ENCODE measurements at places on chromosomes 7 and 10.

DNA sequence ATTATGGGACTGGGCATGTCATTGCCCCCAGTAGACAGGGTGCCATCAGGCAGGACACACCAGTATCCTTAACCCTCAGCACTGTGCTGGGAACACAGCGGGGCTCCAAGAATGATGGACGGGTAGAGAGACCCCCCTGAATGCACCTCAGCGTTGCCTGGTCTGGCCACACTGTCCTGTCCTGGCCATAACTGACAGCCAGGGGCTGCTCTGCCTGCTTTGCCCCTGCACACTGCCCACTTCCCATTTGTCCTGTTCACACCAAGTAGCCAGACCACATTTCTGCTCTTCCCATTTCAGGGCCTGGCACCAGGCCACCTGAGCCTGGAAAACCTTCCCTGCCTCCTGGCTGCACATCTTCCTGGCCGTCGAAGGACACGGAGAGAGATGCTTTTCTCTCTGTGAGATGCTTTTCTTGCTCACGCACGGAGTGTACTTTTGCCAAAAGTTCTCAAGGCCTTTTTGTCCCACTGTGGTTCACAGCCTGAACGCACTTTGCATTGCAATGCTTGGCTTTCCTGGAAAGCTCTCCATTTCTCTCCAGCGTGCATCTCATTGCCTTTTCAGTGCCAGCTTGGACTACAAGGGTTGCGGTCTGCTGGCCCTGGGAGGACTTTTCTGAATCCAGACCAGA is 131.0 kb upstream of the EEPD1 start:
- DNase-seq, result no peak

DNA sequence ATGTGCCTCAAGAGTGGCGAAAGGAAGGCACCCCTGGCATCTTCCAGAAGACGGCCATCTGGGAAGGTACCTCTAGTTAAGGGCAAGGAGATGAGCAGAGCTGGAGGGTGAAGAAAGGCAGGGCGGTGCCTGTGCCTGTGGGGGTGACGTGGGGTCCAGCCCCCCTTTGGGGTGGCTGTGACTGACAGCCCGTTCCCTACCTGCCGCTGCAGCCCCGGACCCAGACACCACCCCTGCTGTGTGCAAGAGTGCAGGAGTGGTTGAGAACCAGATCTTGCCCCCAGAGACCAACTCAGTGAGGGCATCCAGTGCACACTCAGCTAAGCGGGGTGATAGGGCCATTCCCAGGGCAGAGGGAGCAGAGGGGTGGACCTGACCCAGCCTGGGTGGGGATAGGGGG is 4.3 kb upstream of the MUC17 start:
- DNase-seq, result no peak

DNA sequence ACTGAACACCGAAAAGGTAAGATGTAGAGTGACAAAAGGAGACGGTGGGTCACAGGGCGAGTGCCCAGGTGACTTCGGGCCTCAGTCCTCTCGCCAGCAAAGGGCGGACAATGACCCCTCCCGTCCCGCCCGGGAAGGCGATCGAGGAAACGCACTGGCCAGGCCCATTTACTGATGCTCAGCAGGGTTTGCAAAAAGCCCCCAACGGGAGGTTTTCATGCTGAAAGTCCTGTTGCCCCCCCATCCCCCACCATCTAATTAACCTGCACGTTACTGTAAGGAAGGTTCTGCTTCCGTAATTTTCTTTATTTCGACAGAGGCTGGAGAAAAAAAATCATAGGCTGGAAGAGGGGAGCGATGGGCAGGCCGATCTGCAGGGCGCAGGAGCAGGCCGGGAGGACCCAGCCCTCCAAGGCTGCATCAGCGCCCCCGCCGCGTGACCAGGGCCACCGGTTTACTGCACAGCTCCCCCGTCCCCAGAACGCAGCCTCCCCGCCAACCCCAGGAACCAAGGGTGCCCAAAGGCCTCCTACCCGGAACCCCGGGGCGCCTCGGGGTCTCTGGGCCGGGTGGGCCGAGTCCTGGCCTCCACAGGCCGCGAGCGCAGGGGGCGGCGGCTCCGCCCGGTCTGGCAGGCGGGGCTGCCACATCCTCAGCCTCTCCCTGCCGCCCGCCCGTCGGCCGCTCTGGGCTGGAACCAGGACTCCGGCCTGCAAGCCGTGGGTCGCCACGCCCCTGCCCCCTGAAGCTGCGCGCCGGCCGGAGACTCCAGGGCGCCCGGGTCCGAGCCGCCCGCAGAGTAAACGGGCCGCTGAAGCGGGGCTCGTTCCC is 613 bp downstream of the OAT start:
- DNase-seq, result peak; percentile 8

GRCh38 chr10:114869520-114869892 is 47.9 kb downstream of the FHIP2A start:
- no peak for DNase-seq

DNA sequence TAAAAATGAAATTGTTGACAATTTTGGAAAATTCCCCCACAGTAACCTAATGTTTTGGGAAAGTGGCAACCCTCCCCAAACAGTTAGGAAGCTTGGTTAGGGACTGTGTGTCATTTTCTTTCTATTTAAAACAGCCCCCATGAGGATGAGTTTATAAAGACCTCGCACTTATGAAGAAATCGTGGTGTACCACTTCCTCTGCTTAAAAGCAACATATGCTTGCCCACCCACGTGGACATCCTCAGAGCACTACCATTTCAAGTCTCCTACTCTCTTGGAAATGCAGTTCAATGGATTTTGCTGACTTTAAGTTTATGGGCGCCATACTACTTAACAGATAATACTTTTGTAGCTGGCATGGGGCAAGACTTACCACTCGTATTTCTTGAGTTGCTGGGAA is 223.8 kb downstream of the DYNC1I1 start:
- DNase-seq, result no peak

- no peak for DNase-seq
Measured at GRCh38 chr7:80206763-80207162, 72.1 kb downstream of the GNAI1 start.

GRCh38 chr10:28778524-28778923 is 101.2 kb downstream of the BAMBI start:
- no peak for DNase-seq

DNA sequence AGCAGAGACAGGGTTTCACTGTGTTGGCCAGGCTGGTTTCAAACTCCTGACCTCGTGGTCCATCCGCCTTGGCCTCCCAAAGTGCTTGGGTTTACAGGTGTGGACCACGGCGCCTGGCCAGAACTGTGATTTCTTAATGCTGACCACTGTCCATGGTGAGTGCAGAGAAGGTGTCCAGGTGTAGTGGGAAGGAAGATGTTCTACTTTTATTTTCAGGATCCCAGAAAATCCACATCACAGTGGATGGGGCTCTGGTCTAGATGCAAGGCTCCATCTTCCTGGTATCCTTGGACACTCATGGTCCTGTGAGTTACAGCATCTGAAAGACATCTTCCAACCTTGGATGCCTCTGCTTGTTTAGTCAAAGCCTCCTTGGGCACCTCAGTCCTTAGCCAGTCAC is 92.7 kb downstream of the CCDC3 start:
- DNase-seq, result no peak

DNA sequence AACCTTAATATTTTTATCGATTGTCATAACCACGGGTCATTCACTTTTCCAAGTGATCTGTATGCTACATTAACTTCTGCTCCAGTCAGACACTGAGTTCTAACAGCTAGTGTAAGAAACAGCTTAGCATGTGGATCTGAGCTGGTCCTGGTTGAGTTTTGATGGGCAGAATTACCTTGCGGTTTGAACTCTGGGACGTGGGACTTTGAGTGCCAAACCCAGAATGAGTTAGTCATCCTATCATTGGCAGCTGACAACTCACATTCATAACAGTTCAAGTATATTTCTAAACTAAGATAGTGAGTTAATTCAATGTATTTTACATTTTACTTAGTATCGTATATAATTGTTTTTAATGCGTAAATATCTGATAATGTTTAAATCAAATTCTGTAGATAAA is 43.2 kb downstream of the C7orf33 start:
- no peak for DNase-seq

DNA sequence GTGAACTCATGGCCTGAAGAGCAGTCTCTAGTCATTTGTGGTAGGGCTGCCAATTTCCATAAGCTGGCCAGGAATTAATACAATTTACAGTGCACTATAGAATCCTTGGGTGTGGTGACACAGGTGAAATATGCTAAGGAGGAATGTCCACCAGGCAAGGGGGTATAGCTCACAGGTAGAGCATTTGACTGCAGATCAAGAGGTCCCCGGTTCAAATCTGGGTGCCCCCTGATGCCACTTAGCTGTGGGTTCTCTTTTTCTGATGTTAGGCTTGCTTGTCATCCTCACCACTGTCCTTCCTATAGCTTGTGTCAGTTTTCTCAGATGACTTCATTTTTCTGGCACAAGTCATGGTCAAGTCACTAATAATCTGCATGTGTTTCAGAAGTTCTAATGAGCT is 108.7 kb downstream of the ZNF467 start:
- DNase-seq, result no peak

DNA sequence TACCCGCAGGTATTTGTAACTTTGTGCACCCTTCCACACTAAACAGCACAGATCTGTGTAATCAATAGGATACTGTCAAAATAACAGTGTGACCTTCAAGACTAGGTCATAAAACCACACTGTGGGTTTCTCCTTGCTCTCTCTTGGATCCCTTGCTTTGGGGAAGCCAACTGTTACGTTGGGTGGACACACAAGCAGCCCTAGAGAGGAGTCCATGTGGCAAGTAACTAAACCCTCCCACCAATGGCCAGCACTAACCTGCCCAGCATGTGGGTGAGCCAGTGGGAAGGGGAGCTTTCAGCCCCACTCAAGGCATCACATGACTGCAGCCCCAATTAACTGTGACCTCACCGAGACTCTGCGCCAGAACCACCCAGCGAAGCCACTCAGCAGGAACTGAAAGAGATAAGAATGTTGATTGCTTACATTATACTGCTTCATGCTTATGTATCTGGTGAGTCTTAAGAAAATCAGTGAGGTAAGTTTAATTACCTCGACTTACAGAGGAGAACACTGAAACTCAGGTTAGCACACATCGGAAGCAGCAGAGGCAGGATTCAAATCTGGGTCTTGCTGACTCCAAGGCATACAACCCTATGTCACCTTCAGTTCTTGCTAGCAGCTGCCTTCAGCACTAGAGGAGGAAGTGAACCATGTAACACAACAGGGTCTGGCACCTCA is 9.4 kb upstream of the ZC3HAV1 start:
- no peak for DNase-seq

- peak; percentile 22 for DNase-seq
Measured at GRCh38 chr7:108592646-108593201, 23.1 kb downstream of the DNAJB9 start.

DNA sequence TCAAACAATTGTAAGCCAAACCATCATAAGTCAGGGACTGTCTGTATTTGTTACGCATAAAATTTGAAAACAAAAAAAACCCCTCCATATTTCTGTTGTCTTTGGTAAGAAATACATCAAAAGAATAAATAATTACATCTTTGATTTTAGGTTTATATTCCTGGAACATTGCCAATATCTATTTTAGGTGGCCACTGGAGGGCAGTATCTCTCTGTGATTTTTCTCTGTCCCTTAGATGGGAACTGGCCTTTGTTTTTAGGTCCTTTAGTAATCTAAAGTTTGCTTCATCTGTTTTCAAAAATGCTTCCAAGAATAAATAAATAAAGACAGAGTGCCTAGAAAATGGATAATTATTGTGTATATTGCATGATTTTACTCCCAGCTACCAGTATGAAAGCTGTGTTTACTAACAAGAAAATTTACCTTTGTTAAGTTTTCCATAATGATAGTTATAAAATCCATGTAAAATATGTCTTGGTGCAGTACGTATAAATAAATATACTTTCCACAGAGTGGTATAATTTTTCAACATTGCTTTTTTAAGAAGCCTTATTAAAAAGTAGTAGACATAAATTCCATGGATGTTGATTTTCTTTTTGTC is 64.2 kb downstream of the PHYHIPL start:
- peak; percentile 42 for DNase-seq

DNA sequence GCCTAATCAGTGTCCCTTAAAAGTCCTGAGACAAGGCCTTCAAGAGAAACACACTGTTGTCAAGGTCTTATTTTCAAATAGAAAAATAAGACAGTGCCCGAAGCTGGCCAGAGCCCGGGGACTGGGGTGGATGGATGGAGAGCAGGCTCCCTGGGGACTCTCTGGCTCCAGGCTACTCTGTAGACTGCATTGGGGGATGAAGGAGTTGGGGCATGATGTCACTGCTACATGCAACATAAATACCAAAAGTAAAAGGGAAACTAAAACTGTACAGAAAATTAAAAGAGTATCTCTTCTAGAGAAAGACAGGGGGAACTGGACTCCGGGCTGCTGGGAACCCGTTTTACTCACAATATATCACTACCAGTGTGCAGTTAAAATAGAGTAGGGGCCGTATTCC is 629.8 kb downstream of the KCNMA1 start:
- no peak for DNase-seq

- no peak for DNase-seq
Measured at GRCh38 chr7:137110091-137110509, 233.4 kb downstream of the PTN start.

DNA sequence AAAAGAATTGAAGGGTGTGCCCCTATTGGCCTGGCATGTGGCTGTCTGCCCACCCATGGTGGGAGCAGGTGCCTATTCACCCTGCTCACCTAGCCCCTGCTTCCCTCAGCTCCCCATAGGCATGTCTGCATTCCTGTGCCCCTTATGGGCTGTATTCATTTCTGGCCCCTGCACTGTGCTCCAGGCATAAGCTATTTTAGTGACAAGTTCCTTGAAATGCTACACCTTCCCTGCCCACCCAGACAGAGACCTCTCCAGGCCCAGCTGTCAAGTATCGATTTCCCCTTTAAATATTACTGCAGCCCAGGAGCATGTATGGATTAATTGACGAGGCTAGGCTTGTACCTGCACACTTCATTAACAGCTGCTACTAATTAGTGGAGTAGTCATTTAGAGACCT is 235.4 kb downstream of the RPS24 start:
- DNase-seq, result no peak

GRCh38 chr10:14074062-14074884 is 256.5 kb downstream of the FRMD4A start:
- peak; percentile 58 for DNase-seq

DNA sequence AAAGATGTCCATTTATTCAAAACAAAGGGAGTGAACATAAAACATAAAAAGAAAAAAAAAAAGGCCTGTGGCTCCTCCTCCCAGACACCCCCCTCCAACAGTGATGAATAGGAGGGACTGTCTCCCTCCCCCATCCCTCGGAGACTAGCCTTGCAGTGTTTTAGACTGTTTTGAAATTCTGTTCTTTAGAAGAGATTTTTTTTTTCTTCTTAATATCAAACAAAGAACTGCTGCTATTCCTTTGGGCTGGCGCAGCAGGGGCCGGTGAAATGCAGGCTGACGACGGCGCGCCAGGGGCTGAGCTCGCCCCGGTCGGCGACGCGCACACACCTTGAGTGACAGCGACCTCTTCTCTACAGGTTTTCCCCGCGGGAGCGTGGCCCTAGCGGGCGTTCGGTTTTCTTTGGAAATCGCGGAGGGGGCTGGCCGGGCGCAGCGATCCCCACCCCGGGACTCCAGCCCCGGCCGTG is at the start of gene LANCL2:
TSS of gene LANCL2 (plus strand) at position 133 of the 470 bp plus-strand sequence. CDS start 689 bp downstream, outside the sequence.
- no peak for DNase-seq

- no peak for DNase-seq
Measured at GRCh38 chr7:45068236-45069023, 20.3 kb downstream of the NACAD start.
